H4 (cell line): ENCODE measurements at places on chromosomes 12 and 14.
A peak's percentile ranks its signal among the peaks of the same experiment; 100 is the strongest.

GRCh38 chr14:40394634-40395340, 962.6 kb upstream of the FBXO33 start:
- DNase-seq, result peak; percentile 28

DNA sequence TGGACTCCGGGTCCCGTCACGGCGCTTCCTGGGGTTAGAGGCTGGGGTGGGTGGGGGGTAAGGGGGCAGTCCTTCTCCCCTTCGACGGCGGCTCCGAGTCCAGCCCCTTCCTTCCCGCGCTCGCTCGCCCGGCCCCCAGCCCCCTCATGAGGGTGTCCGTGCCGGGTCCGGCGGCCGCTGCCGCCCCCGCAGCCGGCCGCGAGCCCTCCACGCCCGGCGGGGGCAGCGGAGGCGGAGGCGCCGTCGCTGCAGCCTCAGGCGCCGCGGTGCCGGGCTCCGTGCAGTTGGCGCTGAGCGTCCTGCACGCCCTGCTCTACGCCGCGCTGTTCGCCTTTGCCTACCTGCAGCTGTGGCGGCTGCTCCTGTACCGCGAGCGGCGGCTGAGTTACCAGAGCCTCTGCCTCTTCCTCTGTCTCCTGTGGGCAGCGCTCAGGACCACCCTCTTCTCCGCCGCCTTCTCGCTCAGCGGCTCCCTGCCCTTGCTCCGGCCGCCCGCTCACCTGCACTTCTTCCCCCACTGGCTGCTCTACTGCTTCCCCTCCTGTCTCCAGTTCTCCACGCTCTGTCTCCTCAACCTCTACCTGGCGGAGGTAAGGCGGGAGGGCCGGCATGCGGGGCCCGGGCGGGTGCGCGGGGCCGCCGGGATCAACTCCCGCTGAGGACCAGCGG, 500 bp downstream of the GPR137C start:
- DNase-seq, result peak; percentile 17

DNA sequence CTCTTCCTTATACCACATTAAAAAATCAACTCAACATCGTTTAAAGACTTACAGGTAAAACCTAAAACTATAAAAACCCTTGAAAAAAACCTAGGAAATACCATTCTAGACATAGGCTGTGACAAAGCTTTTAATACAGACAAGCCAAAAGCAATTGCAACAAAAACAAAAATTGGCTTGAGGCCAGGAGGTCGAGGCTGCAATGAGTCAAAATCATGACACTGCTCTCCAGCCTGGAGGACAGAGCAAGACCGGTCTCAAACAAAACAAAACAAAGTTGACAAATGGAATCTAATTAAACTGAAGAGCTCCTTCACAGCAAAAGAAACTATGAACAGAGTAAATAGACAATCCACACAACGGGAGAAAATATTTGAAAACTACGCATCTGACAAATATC, 1057.8 kb downstream of the FSCB start:
- peak; percentile 3 for DNase-seq

- no peak for DNase-seq
These were observed 53.1 kb downstream of the SYNE3 start for GRCh38 chr14:95463171-95463901.
